SW 1271 (cell line): ENCODE measurements at places on chromosomes 5 and 9.

- DNase-seq, result no peak
Measured at GRCh38 chr5:138938526-138938925, 63.4 kb upstream of the LRRTM2 start.

DNA sequence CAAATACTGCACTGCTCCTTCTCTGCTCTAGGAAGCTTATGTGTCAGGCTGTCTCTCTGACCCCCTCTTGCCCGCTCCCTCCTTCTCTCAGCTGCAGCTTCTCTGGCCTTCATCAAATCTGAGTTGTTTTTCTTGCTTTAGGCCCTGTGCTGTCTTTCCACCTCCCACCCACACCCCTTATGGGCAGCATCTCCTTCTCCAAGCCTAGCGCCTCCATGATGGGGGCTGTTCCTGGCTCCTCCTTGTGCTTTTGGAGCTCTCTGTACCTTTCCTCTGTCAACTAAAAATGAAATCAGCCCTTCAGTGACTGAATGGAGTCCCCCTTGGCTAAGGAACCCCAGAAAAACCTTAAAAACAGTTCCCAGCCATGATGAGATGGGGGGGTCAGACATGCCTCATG is 6.6 kb upstream of the CFAP157 start:
- no peak for DNase-seq

DNA sequence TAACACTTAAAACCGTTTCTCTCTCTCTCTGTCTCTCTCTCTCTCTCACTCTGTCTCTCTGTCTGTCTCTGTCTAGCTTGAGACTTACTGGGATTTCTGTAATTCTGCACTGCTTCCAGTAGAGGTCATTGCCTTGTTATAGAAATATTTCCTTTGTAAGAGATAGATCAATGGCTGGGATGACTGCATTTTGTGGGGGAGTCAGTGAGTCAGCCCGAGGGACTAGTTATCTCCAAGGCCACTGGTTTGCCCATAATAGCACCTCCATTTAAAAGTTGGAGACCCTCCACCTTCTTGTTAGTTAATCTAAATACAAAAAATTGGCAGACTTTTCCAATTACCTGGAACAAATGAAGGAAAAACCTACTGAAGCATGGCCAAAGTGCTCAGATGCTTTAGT is 547.2 kb downstream of the LRRC70 start:
- peak; percentile 8 for DNase-seq

DNA sequence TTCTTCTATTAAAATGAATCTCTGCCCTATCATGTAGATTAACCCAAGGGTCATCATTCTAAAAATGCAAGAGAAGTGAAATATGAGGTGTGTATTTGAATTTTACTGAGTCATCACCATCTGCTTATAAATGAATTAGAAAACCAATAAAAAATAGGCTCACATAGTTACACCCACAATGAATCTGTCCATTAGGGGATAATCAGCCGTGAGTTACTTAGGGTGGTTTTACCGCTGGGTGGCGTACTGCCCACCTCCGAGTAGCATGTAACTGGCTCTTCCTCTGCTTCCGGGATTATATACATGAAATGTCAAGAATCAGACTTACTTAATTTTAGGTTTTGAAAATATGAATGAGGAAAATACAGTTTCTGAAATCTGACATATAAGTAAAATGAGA is 332.9 kb upstream of the CCNG1 start:
- DNase-seq, result no peak

GRCh38 chr9:4970970-4971641 is 14.0 kb upstream of the JAK2 start:
- no peak for DNase-seq

DNA sequence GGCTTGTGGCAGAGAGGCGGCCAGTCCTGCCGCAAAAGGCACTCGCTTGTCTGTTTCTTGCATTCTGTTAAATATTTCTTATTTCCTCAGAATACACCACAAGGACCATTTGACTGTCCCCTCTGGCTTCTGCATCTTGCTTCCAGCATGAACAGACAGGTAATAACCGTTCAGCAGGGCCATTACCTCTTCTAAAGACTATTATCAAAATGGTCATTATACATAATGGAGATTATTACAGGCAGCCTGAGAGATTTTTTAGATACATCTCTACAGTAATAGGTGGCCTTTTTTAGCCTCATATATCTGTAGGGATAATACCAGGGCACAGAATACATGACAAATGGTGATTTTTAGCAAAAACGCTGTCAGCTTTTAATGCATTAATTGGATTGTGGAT is 382.0 kb downstream of the PSAT1 start:
- DNase-seq, result no peak

GRCh38 chr5:173228639-173229381 is 6.2 kb downstream of the NKX2-5 start:
- DNase-seq, result no peak

DNA sequence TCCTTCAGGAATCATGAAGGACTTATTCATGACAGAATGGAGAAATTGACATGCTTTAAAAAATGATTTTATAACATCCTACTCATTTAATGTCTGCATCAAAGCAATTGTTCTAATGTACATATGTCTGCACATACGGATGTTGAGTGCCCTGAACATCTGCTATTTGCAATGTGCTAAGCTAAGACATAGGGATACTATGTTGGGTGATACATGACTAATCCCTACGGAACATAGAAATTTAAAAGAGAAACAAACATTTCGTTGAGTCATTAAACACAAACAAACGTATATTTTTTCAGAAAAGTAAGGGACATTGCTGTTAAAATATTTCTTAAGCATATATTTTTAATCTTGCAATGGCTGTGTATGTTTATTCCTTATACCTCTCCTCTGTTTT is 686.5 kb upstream of the ADAMTS16 start:
- no peak for DNase-seq

DNA sequence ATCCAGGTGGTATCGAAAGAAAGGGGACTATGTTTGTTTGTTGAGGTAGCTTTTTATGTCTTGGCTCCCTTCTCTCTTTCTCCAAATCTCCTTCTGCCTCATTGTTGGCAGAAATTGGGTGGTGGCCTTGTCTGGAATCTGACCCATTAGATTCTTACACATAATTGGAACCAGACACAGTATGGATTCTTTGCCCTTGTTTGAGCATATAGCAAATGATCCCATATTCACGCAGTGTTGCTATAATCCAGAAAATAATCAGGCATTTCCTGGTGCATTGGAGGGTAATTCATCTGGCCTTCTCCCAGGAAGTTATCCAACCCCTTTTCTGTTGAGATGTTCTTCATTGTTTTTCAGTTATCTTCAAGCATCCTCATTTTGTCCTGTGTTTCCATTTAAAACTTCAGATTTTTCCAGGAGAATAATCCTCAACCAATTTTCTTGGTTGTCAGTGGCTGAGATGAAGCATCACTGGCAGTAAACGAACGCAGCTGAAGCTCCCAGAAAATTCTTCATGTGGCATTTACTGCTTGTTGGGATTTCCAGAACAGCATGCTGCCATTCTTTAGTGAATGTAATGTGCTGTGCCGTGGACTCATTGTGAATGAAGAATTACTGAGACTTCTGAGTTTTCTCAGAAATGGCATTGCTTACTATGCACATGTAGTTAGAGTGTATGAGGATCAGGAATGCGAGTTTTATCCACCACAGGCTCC is 70.5 kb upstream of the NTRK2 start:
- no peak for DNase-seq

DNA sequence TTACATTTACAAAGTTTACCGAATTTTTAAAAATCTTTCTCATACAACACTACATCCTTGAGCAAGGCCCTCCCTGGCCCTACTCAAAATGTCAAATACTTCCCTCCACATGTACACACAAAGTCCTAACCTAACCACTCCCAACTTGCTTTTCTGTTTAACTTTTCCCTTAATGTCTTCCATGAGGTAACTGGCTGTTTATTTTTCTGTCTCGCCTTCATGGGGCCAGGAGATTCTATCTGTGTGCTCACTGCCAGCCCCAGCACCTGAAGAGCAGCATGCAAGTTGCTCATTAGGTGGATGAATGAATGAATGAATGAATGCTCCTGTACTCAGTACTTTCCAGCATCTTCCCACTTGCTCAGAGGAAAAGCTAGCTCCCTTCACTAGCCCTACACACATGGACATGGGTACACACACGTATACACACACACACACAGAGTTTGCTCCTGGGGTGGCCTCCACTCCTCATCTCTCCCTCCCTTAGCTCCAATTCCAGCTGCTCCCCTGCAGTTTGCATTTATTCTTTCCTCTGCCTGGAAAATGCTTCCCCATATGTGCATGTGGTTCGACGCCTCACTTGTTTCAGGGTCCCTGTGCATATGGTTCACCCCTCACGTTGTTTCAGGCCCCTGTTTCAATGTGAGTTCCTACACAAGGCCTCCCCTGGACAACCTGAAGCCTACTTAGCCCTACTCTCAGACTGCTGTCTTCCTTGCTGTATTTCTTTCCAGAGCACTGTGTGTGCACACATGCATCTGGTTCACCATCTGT is 165.2 kb downstream of the ROR2 start:
- DNase-seq, result no peak

DNA sequence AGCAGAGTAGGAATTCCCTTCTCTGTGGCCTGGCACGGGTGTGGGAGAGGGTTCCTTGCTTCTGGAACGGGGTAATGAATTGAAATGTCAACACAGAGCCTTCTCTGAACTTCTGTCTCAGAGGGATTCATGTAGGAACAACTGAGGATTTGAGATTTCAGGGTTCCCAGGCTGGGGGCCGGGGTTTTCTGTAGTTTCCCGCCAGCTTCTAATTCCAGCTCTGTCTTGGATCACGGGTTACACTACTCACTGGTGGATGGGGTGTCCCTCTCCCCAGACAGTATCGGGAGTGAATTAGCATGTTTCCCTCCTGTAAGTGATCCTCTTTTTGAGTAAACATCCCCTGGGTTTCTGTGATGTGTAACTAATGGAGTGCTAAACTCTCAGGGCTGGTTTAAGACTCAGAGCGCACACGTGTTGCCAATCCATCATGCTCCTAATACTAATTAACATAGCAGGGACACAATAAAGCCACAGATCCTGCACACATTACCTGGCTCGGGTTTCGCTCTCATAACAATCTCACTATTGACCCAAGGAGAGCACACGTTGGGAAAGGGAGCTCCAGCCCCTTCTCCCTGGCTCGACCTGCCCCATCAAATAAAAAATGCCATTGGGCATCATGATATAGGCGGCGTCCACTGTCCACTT is 18.1 kb upstream of the DMRT2 start:
- no peak for DNase-seq

GRCh38 chr9:109488791-109489492 is 9.2 kb downstream of the PTPN3 start:
- DNase-seq, result no peak

DNA sequence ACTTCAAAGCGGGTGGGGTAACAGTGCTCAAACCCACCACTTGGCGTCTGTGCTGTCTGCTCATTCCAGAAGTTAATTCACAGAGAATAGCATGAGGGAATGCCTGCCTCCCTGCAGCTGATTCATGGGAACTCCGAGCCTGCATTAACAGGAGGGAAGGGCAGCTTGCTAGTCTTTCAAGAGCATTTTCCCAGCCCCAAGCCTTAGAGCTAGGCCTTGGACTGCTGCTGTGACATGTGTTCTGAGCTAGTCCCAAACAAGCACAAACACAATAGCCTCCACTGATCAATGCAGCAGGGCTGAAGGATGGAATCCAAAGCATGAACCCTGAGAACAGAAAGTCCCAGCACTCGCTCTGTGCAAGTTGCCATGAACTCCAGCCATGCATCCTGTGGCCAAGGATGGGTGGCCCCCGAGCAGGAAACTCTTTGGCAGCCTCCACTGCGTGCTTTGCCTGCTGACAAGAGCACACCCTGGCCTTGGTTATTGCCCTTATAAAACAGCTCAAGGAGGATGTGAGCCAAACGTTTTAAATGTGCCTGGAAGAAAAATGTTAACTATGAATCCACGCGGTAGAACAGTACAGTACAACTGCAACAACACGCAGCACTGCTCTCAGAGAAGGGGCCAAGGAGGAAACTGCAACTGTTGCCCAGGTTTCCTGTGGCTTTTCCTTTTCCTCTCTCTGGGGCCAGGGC is 653.1 kb upstream of the KLF4 start:
- DNase-seq, result no peak
